ENCODE measurements at places on chromosomes 2 and 18.
A peak's percentile ranks its signal among the peaks of the same experiment; 100 is the strongest.

- no peak for DNase-seq
These were observed 2.1 kb downstream of the FAM178B start for GRCh38 chr2:96984300-96984699.

GRCh38 chr2:216914491-216914890 is 54.6 kb upstream of the TNP1 start:
- DNase-seq: no peak

DNA sequence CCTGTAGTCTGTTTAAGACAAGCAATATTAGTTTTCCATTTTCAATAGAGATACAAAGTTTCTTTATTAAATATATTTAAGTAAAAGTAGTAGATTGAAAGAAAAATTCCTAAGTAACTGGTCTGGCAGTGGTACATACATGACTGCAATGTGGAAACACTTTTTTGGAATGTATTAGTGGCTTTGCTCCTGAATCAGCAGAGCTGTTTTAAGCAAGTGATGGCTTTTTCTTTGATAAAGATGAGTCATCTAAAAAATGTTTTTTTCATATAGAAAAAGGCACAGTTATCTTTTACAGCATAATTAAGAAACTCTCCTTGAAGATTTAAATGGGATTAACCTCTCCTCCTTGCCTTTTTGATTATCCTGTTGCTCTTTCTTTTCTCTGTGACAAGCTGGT is 34.9 kb downstream of the KDM3A start:
- no peak for DNase-seq

DNA sequence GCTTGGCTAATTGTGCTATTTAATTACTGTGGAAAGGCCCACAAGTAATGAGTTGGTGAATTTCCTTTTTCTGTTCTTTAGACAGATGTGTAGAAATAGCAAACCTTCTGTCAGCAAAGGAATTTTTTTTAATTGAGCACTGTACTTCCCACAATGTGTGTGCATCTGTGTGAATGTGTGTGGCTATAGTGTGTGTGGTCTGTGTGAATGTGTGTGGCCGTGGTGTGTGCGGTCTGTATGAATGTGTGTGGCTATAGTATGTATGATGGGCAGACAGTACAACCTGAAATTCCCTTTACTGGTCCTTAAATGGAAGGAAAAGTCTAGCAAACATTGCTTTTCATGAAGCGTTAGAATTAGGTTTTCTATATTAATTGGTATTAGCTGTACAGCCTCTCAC is 203.5 kb upstream of the TPO start:
- DNase-seq: no peak

DNA sequence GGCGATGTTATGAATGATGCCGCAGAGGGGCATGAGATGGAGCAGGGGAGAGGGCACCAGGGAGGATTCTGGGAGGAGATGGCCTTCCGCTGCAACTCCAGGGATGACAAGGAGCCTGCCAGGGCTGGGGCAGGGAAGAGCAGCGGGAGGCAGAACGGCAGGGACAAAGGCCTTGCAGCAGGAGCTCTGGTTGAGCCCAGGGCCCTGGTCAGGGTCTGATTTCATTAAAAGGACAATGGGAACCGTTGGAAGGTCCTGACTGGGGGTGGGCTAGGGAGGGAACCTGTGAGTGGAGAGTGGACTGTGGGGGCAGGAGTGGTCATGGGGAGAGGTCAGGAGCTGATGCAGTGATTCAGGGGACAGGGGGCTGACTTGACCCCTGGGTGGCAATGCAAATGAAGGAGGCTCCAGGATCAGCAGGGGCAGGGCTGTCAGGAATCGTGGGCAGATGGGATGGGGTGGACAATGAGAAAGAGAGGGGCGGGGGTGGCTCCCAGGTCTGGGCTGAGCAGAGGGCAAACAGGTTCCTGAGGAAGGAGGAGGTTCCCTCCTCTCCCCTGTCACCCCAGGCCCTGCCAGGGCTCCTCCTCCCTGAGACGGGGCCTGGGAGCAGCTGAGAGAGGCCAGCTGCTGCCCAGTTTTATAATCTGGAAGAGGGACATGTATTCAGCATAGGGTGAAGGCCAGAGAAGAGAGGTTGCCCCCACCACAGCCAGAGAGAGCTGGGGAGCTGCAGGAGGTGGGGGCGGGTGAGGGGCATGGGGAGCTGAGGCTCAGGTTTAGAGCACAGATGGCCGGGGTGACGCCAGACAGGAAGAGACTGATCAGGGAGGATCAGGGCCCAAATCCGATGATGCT is 7.3 kb upstream of the DUSP2 start:
- DNase-seq: no peak

GRCh38 chr2:176160986-176161824 is 4.1 kb downstream of the HOXD3 start:
- DNase-seq: no peak

DNA sequence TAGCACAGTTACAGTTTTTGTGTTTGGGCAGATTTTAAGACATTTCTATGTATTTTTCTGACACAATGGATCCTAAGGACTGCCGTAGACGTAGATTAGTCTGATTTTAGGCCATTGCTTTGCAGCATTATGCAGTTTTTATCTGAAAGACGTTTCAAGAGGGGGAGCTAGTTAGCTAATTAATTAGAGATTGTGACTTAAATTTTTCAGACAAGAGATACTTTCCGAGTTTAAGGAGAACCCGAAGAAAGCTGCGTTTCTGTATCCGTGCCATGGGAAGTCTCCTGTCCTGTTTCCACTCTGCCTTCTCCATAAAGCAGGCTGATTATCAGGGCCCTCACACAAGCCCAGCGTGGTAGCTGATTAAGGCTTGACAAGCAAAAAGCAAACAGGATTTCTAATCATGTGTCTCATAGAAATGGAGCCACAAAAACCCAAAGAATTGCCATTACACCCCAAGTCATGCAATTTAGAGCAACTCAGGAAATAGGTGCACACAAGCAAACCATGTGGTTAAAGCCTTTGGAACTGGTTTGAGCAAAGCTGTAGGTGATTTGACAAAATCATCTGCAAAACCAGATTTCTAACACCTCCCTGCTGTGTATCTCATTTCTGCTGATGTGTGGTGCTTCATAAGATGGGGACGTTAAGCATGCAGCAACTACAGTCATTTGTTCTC is 808.1 kb downstream of the RNF144A start:
- no peak for DNase-seq

DNA sequence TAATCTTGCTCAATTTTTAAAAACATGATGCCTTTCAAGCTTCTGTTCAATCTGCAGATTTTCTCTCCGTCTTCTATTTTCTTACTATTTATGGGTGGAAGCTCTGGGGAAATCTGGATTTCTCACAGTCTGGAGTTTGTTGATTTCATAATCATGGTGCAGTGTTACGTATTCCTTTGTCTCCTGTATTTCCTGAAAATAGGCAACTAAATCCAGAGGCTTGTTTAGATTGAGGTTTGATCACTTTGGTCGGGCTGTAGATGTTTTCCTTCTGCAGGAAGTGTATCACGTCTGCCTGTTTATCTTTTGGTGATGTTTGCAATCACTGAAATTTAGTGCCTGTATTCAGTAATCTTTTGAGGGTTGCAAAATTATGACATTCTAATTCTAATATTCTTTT is 487.7 kb downstream of the LRRTM4 start:
- no peak for DNase-seq

- no peak for DNase-seq
These were observed 92.0 kb downstream of the PMS1 start for GRCh38 chr2:189876271-189876670.

DNA sequence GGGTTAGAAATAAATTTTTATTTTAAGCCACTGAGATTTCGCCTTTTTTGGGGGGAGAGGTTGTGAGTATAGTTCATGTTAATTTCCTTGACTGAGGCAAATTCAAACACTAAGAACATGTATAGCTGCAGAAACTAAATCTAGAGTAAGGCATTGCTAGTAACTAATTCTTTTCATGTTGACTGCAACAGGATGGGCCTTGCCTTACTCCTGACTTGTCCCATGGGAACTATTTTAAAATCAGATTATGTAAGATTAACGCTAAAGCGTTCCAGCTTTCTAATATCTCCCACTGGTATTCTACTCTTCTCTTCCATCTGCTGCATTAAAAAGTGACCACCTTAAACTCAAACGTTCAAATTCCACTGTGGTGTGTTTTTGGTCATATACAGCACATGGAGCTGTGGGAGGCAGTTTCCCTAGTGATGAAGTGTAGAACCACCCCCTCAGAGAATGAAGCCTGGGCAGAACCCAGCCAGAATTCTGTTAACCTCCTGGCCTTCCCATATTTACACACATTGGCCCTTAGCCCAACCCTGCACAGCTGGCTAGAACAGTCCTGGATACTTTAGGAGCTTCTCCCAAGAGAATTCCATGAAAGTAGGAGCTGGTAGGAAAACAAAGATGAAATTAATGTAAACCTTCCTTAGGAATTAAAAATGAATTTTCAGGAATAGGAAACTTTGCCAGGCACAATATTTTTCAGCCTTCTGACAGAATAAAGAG is 687.8 kb downstream of the SLC4A3 start:
- no peak for DNase-seq

DNA sequence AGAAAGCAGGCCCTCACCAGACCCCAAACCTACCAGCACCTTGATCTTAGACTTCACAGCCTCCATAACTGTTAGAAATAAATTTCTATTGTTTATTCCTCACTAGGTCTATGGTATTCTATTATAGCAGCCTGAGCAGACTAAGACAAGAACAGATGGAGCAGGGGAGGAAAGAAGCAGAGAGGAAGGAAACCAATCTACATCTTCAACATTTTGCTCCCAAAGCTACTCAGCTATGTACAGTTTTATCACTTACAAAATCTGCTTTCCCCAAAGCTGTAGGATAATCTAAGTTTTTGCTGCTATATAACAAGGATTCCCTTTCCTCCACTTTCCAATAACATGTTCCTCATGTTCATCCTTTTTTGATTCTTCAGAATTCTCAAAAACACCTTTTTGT is 274.4 kb upstream of the CHAC2 start:
- DNase-seq: no peak

DNA sequence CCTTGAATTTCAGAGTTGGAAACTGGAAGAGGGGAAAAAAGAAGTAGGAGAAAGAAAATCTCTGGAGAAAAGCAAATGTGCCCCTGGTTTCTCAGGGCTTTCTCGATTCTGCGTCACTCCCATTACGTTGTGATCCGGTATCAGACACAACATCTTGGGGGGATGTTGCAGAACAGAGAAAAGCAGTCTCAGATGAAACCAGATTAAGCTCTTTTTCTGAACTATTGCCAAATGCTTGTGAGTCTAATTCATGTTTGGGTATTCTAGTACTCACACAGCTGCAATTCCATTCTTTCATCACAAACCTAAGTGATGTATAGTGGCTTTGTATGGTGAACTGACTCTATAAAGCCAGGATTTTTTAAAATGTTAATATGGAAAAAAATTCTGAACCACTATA is 233.2 kb downstream of the TCF4 start:
- no peak for DNase-seq

DNA sequence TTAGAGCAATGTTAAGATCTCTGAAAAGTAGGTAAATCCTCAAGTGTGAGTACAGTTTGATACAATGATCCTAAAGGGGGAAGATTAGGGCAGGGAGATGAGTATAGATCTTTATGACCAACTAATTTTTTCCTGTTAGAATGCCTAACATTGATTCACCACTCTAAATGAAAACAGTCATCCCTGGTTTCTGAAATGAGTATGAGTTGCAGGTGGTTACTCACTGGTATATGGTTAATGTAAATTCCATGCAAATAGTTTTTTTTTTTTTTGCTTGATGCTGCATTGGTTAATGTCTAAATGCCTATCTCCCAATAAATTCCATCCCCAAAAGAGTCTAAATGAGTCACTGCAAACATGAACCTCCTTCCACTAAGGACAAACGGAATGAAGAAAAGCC is 55.0 kb upstream of the SERPINB2 start:
- peak; percentile 15 for DNase-seq

DNA sequence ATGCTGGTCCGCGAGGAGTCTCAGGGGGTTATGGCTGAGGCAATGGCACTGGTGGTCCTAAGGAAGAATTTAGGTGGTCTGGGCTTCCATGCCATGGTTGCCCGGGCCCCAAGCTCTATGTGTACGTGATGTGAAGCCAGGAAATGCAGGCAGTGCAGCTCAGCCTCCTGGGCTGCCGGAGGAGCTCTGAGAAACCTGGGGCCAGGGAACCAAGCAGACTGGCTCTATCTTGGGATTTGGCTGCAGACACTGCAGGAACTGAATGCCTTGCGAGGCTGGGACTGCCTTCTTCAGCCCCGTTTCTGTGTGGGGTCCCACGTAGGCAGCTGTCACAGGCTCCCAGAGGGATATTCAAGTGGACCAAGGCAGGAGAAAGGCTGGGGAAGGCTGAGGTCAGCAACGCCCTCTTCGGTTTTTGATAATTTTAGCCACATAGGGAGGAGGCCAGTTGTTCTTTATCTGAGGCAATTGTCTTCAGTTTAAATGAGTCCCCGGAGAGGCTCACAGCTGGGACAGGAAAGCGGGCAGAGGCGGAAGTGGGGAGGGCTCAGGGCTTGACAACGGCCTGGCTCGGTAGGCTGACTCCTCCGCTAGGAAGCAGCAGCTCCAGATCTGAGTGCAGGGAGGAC is 77.7 kb downstream of the RHOB start:
- DNase-seq: peak; percentile 43

GRCh38 chr2:63840081-63840784 is 1.5 kb upstream of the UGP2 start:
- peak; percentile 20 for DNase-seq

GRCh38 chr2:17878281-17879136 is at the start of gene KCNS3:
KCNS3 (plus strand) TSS chr2:17878667; CDS start chr2:17931009, 52,342 bp downstream.
- peak; percentile 84 for DNase-seq

DNA sequence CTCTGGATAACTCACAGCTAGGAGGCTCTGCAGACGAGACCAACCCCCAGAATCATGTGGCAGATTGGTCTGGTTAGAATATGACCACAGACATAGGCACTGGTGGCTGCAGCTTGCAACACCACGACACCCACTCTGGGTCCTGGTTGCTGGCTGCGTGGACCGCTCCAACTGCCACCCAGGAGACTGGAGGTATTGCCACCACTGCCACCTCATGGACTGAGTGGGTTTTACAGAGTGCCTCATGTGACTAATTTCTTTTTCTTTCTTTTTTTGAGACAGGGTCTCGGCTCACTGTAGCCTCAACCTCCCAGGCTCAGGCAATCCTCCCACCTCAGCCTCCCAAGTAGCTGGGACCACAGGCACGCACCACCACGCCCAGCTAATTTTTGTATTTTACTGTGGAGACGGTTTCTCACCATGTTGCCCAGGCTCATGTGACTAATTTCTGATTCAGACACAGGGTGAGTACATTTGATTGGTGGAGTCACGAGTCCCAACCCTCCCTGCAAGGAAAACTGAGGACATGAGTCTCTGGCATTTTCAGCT is 29.9 kb upstream of the NT5DC4 start:
- DNase-seq: peak; percentile 65

DNA sequence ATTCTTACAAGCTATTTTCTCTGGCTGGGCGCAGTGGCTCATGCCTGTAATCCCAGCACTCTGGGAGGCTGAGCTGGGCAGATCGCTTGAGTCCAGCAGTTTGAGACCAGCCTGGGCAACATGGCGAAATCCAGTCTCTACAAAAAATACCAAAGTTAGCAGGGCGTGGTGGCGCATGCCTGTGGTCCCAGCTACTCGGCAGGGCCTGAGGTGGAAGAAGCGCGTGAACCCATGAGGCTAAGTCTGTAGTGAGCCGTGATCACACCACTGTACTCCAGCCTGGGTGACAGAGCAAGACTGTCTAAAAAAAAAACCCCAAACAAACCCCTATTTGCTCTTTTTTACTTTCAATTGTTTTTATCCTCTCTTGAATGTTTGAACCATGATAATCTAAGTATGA is 37.0 kb downstream of the PPP4R1 start:
- no peak for DNase-seq

Data from GM20000 (cell line).